ENCODE measurements at places on chromosomes 6 and 20.

- DNase-seq, result no peak
Measured at GRCh38 chr6:50891290-50891689, 72.6 kb downstream of the TFAP2B start.

DNA sequence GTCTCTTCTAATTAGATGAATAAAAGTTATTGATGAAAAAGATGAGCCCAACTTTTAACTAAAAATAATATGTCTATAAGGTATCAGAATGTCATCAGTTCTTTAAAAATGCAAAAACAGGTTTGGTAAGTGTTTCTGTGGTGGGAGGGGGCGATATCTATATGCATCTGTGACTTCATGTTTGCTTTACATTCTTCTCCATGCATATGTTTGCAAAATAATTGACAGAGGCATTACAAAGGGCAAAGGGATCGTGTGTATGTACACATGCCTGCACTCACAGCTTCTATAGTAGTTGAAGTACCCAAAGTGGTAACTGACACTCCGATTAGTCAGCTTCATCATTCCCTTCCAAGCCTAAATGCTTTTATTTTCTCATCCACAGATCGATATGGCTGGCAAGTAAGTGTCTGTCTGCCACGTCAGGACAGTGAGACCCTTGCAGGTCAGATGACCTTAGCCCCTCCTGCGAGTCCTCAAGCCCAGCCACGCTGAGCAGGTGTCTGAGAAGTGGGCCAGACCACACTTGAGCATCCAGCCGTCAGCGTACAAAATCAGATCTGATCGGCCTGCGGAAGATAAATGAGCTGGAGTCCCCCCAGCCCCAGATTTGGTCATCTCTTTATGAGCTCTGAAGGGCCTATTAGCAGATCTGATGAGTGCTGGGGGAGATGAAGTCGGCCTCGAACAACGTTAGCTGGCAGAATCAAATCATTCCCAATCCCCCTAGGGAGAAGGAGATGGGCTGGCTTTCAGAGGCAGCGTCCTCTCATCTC is 369.1 kb downstream of the MAFB start:
- no peak for DNase-seq

DNA sequence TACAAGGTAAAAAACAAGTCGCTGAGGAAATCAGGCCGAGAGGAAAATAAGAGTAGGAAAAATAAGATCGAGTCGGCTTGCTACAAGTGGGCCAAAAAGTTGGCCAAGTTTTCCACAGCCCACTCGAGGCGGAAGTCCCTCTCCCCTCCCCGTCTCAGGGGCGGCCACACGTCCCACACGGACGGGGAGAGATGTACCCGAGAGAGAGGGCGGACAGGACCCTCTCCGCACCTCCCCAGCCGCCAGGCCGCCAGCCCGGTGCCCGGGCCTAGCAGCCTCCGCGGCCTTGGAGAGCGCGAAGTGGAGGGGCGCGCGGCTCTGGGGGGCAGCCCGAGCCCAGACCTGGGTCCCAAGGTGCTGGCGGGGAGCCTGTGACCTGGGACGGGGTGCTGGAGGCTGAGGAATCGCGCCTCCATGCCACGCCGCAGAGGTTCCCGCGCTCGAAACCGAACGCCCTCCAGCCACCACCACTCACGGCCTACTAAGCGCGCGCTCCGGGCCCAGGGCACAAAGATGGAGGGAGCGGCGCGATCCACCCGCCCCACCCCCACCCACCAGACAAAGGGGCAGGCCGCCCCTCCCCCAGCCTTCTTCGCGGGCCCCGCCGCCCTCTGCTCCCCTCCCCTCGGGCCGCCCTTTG is 1.9 kb upstream of the HMGA1 start:
- peak; percentile 52 for DNase-seq

DNA sequence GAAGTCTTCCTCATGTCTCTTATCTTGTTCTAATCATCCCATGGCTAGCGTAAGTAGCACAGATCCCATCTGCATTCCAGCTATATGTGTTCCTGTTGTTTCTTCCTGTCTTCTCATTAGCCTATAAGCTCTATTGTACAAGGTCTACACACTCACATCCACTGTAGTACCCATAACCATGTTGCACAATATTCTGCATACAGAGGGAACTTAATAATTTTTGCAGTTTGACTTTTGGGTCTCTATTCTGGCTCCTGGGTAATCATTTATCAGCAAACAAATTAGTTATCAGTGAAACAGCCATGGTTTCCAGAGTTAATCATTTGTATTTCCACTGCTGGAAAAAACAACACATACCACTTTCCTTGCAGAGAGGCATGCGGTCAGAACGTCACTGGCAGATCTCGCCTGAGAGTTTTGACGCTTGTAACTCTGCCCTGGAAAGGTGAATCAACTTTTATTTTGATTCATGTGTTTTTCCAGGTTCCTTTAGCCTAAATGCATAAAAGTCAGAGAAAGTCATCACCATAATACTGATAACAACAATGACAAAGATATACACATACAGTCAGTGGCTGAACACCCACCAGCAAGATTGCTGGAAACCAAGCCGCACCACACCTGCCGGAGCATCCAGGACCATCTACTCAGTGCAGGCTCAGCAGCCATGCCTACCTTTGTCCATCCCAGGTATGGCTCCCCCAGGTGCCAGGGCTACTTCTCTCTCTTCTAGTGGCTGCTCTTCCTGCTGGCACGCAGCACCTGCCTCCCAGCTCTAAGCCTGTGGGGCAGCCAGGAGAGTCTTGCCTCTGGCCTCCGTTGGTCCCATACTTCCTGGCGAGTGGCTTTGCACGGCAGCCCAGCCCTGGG is 158.2 kb downstream of the QRSL1 start:
- DNase-seq, result peak; percentile 68

GRCh38 chr6:135633573-135633972 is 136.0 kb upstream of the AHI1 start:
- DNase-seq, result no peak

- no peak for DNase-seq
Measured at GRCh38 chr20:38531021-38531420, 50.0 kb upstream of the ADIG start.

DNA sequence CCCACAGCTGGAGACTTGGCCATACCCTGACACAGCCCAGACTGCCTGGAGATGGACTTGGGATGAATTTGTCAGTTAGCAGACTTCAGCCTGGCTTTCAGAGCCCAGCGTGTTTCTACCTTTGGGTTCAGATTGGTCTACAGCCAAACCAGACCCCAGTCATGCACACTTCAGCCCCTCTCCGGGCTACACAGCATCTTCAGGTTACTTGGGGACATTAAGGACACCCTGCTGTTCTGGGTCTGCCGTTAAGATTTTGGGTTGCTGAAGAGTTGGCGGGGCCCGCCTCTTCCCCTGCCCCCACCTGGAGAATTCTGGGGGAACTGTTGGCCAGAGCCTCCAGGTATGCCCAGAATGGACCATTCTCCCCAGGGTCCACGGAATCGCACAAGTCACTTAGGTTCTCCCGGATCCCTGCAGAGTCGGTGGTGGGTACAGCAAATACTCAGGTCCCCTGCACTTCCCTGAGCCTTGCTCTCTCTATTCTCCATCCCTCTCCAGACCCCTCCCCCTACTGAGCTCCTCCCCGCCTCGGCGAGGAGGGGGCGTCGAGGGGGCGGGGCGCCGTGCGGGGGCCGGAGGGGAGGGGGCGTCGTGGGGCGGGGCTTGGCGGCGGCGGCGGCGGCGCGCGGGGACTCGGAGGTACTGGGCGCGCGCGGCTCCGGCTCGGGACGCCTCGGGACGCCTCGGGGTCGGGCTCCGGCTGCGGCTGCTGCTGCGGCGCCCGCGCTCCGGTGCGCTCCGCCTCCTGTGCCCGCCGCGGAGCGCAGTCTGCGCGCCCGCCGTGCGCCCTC is at the start of gene PTK7:
Gene PTK7, plus strand, starts transcription at position 645 of the 794 bp plus-strand sequence. CDS start 175 bp downstream, outside the sequence.
- peak; percentile 81 for DNase-seq

GRCh38 chr6:47438481-47439347 is 38.9 kb upstream of the CD2AP start:
- no peak for DNase-seq

DNA sequence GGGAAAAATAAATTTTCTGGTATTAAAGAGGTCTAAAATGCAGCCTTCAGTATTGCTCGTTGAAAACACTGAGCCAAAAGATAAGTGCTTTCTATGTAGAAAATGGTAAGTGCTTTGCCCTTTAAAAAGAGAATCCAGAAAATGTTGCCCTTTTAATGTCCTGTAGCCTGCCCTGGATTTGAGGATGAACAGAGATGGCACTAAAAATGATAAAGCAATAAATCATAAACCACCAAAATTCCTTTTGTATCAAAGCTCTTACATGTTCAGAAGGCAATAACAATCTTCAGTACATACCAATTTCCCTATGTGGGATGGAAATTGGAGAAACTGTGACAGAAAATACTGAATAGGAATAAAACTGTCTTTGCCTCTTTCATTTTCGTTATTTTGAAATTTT is 405.8 kb downstream of the PHF3 start:
- DNase-seq, result no peak

- DNase-seq, result no peak
Measured at GRCh38 chr6:42966571-42966970, 6.0 kb downstream of the GNMT start.

- no peak for DNase-seq
Measured at GRCh38 chr20:21228511-21228910, 74.6 kb upstream of the XRN2 start.

DNA sequence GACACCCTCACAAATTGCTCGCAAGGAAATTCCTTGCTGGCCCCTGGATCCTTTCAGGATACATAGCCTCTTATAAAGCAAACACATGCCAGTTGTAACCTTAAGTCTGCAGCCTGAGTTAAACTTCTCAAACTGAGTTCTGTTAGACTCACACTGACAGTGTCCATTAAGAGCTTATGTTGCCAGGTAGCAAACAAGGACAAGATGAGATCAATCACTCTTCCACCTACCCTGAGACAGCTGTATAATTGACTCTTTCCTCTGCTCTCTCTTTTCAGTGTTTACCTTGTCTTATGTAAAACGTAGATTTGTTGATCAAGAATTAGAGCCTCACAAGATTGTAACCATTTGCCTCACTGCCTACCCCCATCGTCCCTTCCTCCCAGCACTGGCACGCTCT is 359.8 kb downstream of the EPM2A start:
- no peak for DNase-seq

- DNase-seq, result no peak
Measured at GRCh38 chr6:143845033-143845432, 1.9 kb downstream of the LTV1 start.

- DNase-seq, result no peak
Measured at GRCh38 chr6:80343511-80343910, 237.0 kb downstream of the BCKDHB start.

DNA sequence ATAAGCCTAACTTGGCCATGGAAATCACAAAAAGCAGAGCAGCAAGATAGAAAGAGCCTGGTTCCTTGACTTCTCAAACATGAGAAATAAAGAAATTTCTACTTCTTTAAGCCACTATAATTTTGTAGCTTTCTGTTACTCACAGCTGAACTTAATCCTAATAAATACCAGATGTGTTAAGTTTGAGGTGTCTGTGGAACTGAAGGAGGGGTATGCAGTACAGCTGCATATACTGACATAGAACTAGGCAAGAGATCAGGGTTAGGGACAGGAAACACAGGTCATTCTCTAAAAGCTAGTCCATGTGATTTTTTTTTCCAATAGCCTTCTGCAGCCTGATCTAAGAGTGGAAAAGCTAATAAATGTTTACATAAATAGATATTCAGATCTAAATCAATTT is 123.9 kb downstream of the COL12A1 start:
- no peak for DNase-seq

DNA sequence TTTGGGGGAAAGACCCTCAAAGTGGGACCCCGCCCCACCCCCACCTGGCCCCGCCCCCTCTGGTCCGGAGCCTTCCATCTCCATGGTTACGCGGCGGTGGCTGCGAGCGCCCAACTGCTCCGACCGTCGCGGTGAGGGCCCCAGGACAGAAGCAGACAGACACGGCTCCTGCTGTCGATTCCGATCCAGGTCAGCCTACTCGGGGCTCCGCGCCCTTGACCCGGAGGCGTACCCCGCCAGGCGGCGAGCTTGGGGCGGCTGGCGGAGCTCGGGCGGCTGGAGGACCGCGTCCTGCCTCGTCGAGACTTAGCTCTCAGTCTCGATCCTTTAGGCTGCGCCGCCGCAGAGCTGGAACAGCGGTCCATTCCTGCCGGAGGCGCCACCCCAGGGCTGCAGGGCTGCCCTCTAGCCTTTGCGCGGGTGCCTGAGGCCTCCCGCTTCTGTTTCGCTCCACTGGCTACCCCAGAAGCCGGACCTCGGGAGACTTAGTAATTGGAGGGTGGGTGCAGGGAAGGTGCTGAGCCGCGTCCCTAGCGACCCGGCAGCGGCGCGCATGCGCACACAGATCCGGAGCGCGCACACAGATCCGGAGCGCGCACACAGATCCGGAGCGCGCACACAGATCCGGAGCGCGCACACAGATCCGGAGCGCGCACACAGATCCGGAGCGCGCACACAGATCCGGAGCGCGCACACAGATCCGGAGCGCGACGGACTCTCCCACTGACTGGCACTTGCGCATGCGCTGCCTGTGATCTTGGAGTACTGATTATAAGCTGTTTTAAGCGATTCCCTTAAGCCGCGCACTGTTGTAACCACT is at the start of gene CFAP206:
Gene CFAP206, plus strand, starts transcription at position 72 of the 820 bp plus-strand sequence. CDS start 1,868 bp downstream, outside the sequence.
- peak; percentile 85 for DNase-seq

GRCh38 chr20:48544402-48545339 is 283.1 kb downstream of the PREX1 start:
- DNase-seq, result no peak

DNA sequence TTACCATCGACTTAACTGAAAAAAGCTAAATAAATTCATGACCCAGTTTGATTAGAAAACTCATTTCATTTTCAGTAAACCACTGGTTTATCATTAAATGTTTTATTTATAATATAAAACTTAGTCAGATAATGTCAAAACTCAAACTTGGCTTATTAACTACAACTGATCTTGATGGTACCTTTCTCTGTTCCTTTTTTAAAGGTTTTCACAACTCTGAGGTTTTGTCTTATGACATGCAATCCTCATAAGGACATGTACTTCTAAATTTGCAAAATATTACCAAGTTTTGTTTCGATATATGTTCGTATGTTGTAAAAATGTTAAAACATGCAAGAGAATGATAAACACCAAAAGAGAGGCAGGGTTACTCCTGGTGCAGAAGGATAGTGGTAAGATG is 82.5 kb upstream of the PDE10A start:
- no peak for DNase-seq

DNA sequence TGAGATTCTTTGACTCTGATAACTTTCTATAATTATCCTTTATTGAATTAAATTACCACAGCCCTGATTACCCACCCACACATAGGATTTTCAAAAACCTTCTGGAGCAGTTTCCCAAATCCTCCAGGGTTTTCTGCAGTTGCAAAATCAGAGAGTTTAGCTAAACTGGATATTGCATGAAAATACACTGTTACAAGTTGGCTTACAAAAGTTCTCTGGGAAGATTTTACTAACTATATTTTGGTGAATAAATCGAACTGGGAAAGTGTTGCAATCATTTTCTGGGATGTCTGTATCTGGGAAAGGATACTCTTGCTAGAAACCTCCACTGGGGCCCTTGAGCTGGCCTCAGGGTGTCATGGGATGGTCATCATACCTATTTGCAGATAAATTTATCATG is 97.6 kb upstream of the STMND1 start:
- DNase-seq, result no peak

- DNase-seq, result no peak
Measured at GRCh38 chr20:41142919-41143318, 5.6 kb downstream of the PLCG1 start.

GRCh38 chr6:160202411-160202810 is 56.2 kb downstream of the SLC22A2 start:
- no peak for DNase-seq

GRCh38 chr6:108872575-108872974 is 24.4 kb downstream of the ARMC2 start:
- DNase-seq, result no peak
